ENCODE measurements at places on chromosomes 1 and 21. TPM values are rescaled to one million over a fixed set of nuclear protein-coding genes. Genes with fewer than 3 reads are reported as not detected.

- H3K4me1 ChIP-seq, result no peaks in the 10 kb centered on the region
- no peaks in the 10 kb centered on the region for H3K36me3 ChIP-seq
- H3K4me3 ChIP-seq, result no peak overlapping the region
- DNase-seq, result no peak
- H3K27me3 ChIP-seq, result no peaks in the 10 kb centered on the region
- no peak overlapping the region for H3K27ac ChIP-seq
These were observed 12.7 kb upstream of the PLCH2 start for GRCh38 chr1:2463396-2463795.

DNA sequence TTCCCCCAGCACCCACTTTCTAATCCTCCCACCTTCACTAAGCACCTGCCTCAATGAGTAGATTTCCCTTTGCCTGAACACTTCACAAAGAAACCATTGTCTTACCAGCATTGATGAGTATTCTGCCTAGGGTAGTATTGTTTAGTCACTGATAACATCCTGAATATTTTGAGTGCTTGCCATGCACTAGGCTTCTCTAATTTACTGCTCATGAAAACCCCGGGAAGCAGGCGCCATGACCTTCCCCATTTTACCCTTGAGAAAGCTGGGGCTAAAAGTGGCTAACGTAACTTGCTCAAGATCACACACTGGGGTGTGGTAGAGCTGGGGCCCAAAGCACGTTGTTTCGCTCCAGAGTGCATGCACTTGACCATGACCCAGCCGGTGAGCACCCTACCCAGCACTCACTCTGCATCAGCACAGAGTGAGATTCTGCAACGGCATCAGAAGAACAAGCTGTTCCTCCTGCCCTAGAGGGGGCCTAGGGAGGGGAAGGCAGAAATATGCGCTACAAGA is 10.6 kb upstream of the F3 start:
- H3K4me1 ChIP-seq, result peaks cover 40% of the 10 kb centered on the region
- no peak for DNase-seq
- H3K27ac ChIP-seq, result no peak overlapping the region
- no peak overlapping the region for H3K4me3 ChIP-seq
- H3K27me3 ChIP-seq, result no peaks in the 10 kb centered on the region

DNA sequence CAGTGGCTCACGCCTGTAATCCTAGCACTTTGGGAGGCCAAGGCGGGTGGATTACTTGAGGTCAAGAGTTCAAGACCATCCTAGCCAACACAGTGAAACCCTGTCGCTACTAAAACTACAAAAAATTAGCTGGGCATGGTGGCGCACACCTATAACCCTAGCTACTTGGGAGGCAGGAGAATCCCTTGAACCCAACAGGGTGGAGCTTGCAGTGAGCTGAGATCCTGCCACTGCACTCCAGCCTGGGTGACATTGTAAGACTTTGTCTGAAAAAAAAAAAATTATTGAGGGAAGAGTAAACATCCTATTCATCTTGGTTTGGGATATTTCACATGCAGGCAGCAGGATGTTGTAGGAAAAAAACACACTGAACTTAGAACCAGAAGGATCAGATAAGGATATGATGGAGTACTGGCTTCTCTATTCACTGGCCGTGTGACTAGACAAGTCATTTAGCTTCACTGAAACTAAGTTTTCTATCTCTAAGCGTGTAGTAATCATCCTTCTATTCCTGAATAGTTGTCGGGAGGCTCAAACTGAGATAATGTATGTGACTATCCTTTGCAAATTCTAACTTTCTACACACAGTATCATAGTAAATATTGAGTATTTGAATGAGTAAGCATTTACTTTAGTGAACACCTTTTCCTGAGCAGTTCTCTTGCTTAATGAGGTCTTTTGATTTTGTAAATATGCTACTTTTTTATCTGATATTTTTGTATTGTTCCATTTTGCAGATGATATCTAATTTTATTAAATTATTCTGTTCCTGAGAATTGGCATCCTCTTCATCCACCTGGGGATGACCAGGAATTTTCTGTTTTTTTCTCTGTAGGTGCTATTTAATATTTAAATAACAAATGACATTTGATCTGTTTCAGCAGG is 18.2 kb downstream of the CAP1 start:
- H3K4me1 ChIP-seq, result peaks cover 11% of the 10 kb centered on the region
- DNase-seq, result no peak
- H3K4me3 ChIP-seq, result no peak overlapping the region
- no peak overlapping the region for H3K27ac ChIP-seq

FAM163A gene
- not detected for total RNA-seq

GBP2 gene
- 0.23 TPM for total RNA-seq

DNA sequence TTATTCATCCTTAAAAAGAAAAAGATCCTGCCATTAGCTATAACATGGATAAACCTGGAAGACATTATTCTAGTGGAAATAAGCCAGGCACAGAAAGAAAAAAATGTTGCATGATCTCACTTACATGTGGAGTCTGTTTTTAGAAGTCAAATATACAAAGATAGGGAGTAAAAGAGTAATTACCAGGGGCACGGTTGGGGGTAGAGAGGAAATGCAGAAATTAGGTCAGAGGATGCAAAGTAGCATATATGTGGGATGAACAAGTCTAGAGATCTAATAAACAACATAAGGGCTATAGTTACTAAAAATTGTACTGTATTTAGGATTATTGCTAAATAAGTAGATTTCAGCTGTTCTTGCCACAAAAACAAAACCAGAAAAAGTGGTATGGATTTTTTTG is 61.4 kb upstream of the CD53 start:
- no peak for DNase-seq
- H3K4me1 ChIP-seq, result no peaks in the 10 kb centered on the region
- H3K36me3 ChIP-seq, result no peaks in the 10 kb centered on the region
- H3K4me3 ChIP-seq, result no peak overlapping the region
- no peak overlapping the region for H3K27ac ChIP-seq

WNT9A gene
- 0.32 TPM for total RNA-seq

DNA sequence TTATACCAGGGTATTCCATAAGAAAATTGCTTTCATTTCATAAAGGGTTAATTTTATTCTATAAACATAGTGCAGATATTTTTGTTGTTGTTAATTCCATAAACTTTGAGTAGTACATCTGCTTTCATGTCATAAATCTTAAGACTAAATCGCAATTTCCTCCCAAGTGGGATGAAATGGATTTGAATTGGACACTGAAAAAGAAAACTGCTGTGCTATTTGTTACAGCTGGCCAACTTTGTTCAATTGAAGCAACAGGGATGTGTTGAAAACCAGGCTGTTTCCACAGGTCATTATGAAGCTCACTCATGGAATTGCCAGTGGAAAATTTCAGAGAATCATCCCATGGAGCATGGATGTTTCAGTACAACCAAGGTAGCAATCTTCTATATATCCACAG is 252.5 kb upstream of the RGS18 start:
- DNase-seq, result no peak
- no peaks in the 10 kb centered on the region for H3K4me1 ChIP-seq
- H3K4me3 ChIP-seq, result no peak overlapping the region
- H3K27me3 ChIP-seq, result no peaks in the 10 kb centered on the region

- no peak overlapping the region for H3K4me3 ChIP-seq
- no peak for DNase-seq
- no peaks in the 10 kb centered on the region for H3K27me3 ChIP-seq
- H3K27ac ChIP-seq, result no peak overlapping the region
- H3K4me1 ChIP-seq, result peaks cover 10% of the 10 kb centered on the region
These were observed 5.7 kb downstream of the F3 start for GRCh38 chr1:94535879-94536278.

LCE1F gene
- not detected for total RNA-seq

GRCh38 chr1:163361123-163361934 is 39.6 kb downstream of the NUF2 start:
- no peaks in the 10 kb centered on the region for H3K4me1 ChIP-seq
- peak; percentile 39 for DNase-seq
- H3K27ac ChIP-seq, result no peak overlapping the region
- H3K4me3 ChIP-seq, result no peak overlapping the region
- H3K36me3 ChIP-seq, result no peaks in the 10 kb centered on the region

DNA sequence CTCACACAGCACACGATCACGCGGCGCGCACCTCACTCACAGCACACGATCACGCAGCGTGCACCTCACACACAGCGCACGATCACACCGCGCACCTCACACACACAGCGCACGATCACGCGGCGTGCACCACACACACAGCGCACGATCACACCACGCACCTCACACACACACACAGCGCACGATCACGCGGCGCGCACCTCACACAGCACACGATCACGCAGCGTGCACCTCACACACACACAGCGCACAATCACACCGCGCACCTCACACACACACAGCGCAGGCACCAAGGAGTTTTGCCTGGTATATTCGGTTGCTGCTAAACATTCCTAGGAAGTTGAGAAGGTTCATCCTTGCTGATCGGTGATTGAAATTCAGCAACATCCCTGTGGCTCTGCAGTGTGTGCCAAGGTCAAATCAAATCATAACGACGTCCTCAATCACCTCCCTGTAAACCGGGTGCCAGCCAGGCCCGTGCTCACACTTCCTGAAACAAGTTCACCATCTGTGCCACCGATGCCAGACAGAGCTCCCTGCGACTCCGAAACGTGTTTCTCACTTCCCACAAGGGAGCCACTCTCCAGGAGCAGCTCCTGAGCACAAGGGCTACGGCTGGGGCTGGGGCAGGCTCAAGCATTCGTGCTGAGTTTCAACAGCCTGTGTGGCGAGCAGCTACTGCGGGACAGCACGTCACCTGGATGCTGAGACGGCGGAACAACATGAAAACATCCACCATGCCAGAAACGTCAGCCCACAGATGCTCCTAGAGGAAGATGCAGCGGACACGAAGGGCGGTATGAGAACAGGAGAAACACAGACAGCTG is 30.2 kb downstream of the WDR4 start:
- no peak for DNase-seq
- peak overlapping the region; percentile 60 for H3K27ac ChIP-seq
- no peaks in the 10 kb centered on the region for H3K27me3 ChIP-seq

MARK1 gene
- total RNA-seq, result 0.14 TPM

DNA sequence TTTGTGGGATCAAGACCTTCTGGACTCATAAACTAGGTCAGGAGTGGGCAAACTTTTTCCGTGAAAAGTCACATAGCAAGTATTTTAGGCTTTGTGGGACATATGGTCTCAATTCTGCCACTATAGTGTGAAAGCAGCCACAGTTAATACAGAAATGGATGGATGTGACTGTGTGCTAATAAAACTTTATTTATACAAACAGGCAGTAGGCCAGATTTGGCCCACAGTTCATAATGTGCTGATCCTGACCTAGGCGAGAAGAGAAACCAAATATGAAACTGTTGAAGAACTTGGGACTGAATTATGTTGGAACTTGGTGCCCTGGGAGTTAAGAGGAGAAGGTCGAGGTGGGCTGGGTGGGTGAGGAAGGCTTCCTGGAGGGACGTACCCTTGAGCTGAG is 17.1 kb downstream of the PADI3 start:
- H3K4me1 ChIP-seq, result no peaks in the 10 kb centered on the region
- no peaks in the 10 kb centered on the region for H3K36me3 ChIP-seq
- no peaks in the 10 kb centered on the region for H3K27me3 ChIP-seq
- H3K4me3 ChIP-seq, result no peak overlapping the region

GRCh38 chr1:234683127-234683860 is 73.3 kb upstream of the IRF2BP2 start:
- H3K4me3 ChIP-seq, result no peak overlapping the region
- H3K27ac ChIP-seq, result no peak overlapping the region
- H3K27me3 ChIP-seq, result no peaks in the 10 kb centered on the region
- H3K4me1 ChIP-seq, result peaks cover 5% of the 10 kb centered on the region

GRCh38 chr1:180927348-180927747 is 14.7 kb downstream of the KIAA1614 start:
- no peaks in the 10 kb centered on the region for H3K27me3 ChIP-seq
- H3K4me1 ChIP-seq, result peaks cover 33% of the 10 kb centered on the region
- H3K27ac ChIP-seq, result no peak overlapping the region
- DNase-seq, result no peak
- H3K4me3 ChIP-seq, result no peak overlapping the region

DNA sequence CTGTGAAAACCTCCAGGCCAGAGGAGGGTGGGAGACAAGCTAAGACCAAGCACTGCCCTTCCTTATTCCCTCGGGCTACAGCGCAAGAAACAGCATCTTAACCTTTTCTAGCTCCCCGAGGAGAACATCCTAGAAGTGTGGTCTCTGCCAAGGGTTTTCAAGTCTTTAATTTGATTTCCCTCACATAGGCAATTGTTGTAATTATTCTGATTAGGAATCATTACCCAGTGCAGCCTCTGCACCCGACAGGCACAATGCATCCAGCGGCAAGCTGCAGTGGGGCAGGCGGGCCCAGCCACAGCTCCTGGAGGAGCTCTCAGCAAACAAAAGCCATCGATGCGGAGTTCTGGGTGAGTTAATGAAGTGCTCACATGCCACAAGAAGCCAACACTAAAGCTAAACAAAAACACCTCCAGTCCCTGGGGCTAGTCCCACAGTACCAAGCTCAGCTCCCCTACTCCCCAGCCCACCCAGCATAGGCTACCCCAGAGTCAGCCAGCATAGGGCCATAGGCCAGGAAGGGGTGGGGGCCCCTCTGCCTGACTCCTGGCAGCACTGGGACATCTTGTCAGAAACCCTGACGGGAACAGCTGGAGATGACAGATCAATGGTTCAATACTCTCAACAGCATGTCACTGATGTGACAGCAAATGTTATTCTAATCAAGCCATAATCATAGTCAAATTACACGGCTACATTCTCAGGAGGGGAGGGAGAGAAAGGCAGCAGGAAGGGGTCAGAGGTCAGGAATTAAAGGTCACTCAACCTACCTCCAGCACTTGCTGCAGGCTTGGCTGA is 42.5 kb downstream of the ERI3 start:
- no peak overlapping the region for H3K4me3 ChIP-seq
- DNase-seq, result no peak
- H3K27ac ChIP-seq, result no peak overlapping the region
- H3K4me1 ChIP-seq, result no peaks in the 10 kb centered on the region
- no peaks in the 10 kb centered on the region for H3K36me3 ChIP-seq

SAMSN1 gene
- total RNA-seq, result not detected

- no peaks in the 10 kb centered on the region for H3K4me1 ChIP-seq
- H3K27me3 ChIP-seq, result no peaks in the 10 kb centered on the region
- no peak overlapping the region for H3K27ac ChIP-seq
- H3K36me3 ChIP-seq, result no peaks in the 10 kb centered on the region
- DNase-seq, result no peak
These were observed 42.0 kb upstream of the PADI1 start for GRCh38 chr1:17162941-17163340.

GBP3 gene
- 0.48 TPM for total RNA-seq

Data from Caco-2 (cell line).